Right atrium auricular region (tissue), 2 donors: ENCODE measurements at places on chromosomes 5 and 9.

- no peak overlapping the region for H3K4me3 ChIP-seq
- H3K36me3 ChIP-seq: no peaks in the 10 kb centered on the region
- DNase-seq: no peak
- no peaks in the 10 kb centered on the region for H3K27me3 ChIP-seq
Observed at GRCh38 chr9:21210311-21210710, 3.4 kb upstream of the IFNA10 start.

- H3K4me1 ChIP-seq: no peaks in the 10 kb centered on the region
- DNase-seq: no peak
- H3K27me3 ChIP-seq: no peaks in the 10 kb centered on the region
- no peak overlapping the region for H3K4me3 ChIP-seq
Observed at GRCh38 chr5:79521156-79521555, 7.2 kb upstream of the HOMER1 start.

GRCh38 chr5:85549229-85549628 lies 1068.5 kb upstream of the COX7C start:
- H3K4me3 ChIP-seq: no peak overlapping the region
- H3K4me1 ChIP-seq: no peaks in the 10 kb centered on the region
- H3K36me3 ChIP-seq: no peaks in the 10 kb centered on the region

GRCh38 chr5:135993880-135994636 lies 34.7 kb upstream of the TGFBI start:
- no peaks in the 10 kb centered on the region for H3K27me3 ChIP-seq
- no peaks in the 10 kb centered on the region for H3K4me1 ChIP-seq
- no peak for DNase-seq
- H3K4me3 ChIP-seq: no peak overlapping the region
- H3K27ac ChIP-seq: peak overlapping the region; percentile 22
- no peaks in the 10 kb centered on the region for H3K36me3 ChIP-seq

DNA sequence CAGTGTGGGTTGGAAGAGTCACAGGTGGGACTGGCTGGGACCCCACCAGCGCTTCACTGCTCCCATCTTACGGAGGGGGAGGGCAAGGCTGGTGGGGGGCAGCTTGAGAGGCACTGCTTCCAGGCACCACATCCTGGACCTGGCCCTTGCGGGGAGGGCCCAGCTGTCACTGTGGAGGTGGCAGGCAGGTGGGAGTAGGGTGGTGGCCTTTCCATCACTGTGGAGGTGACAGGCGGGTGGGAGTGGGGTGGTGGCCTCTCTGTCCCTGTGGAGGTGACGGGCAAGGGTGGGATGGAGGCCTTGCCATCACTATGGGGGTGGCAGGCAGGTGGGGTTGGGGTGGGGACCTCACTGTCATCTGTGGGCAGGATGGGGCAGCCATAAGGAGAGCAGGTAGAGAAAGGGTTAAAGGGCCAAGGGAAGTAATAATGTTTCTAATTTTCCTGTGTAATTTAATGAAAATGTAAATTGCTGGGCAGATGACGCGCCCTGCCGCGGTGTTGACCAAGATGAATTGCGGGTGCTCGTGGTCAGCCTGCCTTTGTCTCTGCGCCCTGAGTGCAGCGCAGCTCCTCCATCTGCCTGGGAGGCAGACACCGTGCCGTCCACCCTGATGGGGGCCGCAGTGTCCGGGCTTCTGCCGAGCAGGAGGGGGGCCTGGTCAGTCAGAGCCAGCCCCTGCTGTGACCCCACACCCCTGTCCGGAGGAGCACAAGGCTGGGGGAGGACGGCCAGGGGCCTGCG lies 20.8 kb downstream of the RXRA start:
- H3K27me3 ChIP-seq: no peaks in the 10 kb centered on the region
- H3K27ac ChIP-seq: no peak overlapping the region
- no peak for DNase-seq
- no peaks in the 10 kb centered on the region for H3K36me3 ChIP-seq
- peaks cover 100% of the 10 kb centered on the region for H3K4me1 ChIP-seq
- no peak overlapping the region for H3K4me3 ChIP-seq

- H3K27me3 ChIP-seq: no peaks in the 10 kb centered on the region
- no peak for DNase-seq
- no peak overlapping the region for H3K27ac ChIP-seq
Observed at GRCh38 chr9:26159575-26160392, 481.5 kb upstream of the TUSC1 start.

GRCh38 chr9:93326056-93326455 lies 125.4 kb upstream of the FAM120A start:
- H3K4me1 ChIP-seq: no peaks in the 10 kb centered on the region
- no peaks in the 10 kb centered on the region for H3K27me3 ChIP-seq
- no peak for DNase-seq
- H3K36me3 ChIP-seq: no peaks in the 10 kb centered on the region
- no peak overlapping the region for H3K27ac ChIP-seq

DNA sequence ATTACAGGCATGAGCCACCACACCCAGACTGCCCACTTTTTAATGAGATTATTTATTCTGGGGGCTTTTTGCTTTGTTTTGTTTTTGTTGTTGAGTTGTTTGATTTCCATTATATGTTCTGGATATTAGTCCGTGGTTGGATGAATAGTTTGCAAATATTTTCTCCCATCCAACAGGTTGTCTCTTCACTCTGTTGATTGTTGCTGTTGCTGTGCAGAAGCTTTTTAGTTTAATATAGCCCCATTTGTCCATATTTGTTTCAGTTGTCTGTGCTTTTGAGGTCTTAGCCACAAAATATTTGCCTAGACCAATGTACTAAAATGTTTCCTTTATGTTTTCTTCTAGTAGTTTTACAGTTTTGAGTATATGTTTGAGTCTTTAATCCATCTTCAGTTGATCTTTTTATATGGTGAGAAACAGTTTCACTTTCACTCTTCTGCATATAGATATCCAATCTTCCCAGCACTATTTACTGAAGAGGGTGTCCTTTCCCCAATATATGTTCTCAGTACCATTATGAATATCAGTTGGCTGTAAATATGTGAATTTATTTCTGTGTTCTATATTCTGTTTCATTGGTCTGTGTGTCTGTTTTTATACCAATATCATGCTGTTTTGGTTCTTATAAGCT lies 30.2 kb upstream of the TBCA start:
- no peaks in the 10 kb centered on the region for H3K27me3 ChIP-seq
- H3K36me3 ChIP-seq: no peaks in the 10 kb centered on the region
- no peak for DNase-seq
- H3K27ac ChIP-seq: no peak overlapping the region

DNA sequence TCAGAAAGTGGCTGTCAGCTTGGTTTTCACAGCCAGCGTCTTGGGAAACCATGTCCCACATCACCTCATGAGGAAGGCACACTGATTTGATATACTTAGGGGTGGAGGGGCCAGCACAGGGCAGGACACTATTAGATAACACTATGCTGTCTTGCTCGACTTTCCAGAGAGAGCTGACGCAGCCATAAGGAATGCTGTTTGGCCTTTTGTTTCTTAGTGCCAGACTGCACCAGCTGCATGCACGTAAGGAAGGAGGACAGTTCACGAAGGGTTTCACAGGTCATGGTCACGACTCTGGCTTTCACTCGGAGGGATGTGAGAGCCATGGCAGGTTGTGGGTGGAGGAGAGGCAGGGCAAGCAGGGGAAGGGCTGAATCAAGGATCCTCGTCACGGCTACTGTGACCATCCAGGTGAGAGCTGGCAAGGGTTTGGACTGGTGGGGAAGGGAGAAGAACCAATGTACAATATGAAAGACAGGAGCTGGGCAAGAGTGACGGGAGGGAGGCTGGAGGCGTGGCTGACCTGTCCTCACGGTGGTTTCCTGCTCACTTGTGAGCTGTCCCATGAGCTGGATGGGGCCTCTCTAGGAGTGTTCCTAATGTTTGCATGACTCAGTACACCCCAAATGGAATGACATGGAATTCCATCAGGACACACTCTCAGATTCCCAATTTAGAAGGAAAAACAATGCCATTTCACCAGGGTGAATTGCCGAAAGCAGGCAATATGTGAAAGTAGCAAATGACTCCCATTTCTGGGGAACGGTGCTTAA lies 61.7 kb downstream of the OTULIN start:
- no peak overlapping the region for H3K4me3 ChIP-seq
- H3K27me3 ChIP-seq: no peaks in the 10 kb centered on the region
- DNase-seq: no peak
- no peak overlapping the region for H3K27ac ChIP-seq
- H3K36me3 ChIP-seq: peaks cover 8% of the 10 kb centered on the region

GRCh38 chr9:14822666-14823065 lies 87.6 kb downstream of the FREM1 start:
- no peaks in the 10 kb centered on the region for H3K36me3 ChIP-seq
- H3K27me3 ChIP-seq: no peaks in the 10 kb centered on the region
- H3K27ac ChIP-seq: no peak overlapping the region
- no peak for DNase-seq
- no peaks in the 10 kb centered on the region for H3K4me1 ChIP-seq
